NCI-H1048 (cell line): ENCODE measurements at places on chromosomes 16 and 17.

DNA sequence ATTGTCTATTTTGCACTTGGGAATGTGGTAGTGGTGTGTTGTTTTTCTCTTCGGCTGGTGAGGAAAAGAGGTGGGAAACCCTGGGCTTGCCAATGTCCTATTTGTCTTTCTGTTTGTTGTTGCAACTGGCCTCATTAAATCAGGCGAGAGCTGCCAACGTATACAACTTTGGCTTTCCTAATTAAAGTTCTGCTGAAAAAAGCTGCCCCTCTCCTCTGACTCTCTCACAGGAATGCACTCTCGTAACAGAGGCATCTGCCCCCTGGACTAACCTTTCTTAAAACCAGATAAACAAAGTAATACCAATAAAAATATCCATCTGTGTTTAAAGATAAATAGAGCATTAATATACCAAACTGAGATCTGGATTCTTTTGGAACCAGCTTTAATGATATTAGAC is 7.8 kb downstream of the CDRT15 start:
- DNase-seq = no peak

DNA sequence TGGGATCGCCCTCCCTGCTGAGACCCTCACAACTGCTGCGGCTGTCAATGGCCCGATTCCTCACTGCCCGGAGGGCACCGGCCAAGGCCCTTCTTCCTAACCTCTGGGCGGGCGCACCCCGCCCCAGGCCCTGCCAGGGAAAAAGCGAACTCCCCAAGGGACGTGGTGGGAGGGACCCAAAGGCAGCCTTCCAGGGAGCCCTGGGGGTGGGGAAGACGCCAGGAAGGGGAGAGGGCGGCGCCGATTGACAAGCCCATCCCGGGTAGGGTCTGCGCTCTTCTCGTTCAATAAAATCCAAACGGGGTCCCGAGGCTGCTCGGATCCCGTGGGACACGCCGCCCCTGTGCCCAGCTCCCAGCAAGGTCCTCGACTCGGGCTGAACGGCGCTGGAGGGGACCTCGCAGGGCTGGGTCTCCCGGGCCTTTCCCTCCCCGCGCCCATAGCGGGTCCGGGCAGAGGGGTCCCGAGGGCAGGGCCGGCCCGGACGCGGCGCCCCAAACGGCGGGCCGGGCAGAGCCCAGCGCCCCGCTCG is 416 bp downstream of the KIFC3 start:
- no peak for DNase-seq

DNA sequence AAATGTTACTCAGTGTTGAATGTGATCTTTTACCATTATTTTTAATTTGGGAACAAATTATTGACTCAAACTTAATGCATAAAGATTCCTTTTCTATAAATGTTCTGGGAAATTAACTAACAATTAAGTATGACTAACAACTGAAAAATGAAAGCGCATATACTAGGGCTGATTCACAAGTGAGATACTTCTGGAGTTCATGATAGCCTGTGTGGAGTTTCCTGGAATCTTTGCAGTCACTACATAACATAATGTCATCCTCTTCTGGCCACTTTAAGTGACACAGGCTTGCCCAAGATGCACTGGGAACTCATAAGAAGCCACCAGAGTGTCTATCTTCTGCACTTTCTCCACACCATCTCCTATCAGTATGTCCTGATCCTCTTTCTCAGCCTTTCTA is 450.3 kb upstream of the CDH11 start:
- DNase-seq = no peak

GRCh38 chr17:4728124-4728523 is 3.1 kb upstream of the MED11 start:
- no peak for DNase-seq
